ENCODE measurements at places on chromosomes 12 and 14. TPM values are rescaled to one million over a fixed set of nuclear protein-coding genes. Genes with fewer than 3 reads are reported as not detected.

DDHD1 gene
- 23.0 TPM for total RNA-seq

C12orf76 gene
- 29.3 TPM for total RNA-seq

AKAP6 gene
- 2.9 TPM for total RNA-seq

CHGA gene
- total RNA-seq: 1,495 TPM

NR2C1 gene
- 56.8 TPM for total RNA-seq

ATL1 gene
- 6.8 TPM for total RNA-seq

PYGL gene
- total RNA-seq: 15.3 TPM

CLEC4D gene
- total RNA-seq: not detected

KLRB1 gene
- not detected for total RNA-seq

CCDC196 gene
- not detected for total RNA-seq

PTGDR gene
- total RNA-seq: not detected

AQP2 gene
- total RNA-seq: 0.29 TPM

SCNN1A gene
- 23.1 TPM for total RNA-seq

OR6C1 gene
- total RNA-seq: not detected

CACNA2D4 gene
- total RNA-seq: 0.34 TPM

ARL6IP4 gene
- total RNA-seq: 122 TPM

SIX1 gene
- total RNA-seq: 0.79 TPM

NANOG gene
- 0.64 TPM for total RNA-seq

DNAJC22 gene
- total RNA-seq: 36.0 TPM

DBX2 gene
- not detected for total RNA-seq

CISTR gene
- not detected for total RNA-seq

SLC6A12 gene
- 3.1 TPM for total RNA-seq

IL31 gene
- not detected for total RNA-seq

FAIM2 gene
- total RNA-seq: not detected

BATF gene
- total RNA-seq: not detected

Measured in progenitor cell of endocrine pancreas (in vitro differentiated cells).